Stimulated activated CD4-positive, alpha-beta T cell treated with anti-CD3 and anti-CD28 coated beads, Interleukin-15, amount 100 ng/mL, for 1 hour (primary cell): ENCODE measurements at places on chromosomes 4 and X.

DNA sequence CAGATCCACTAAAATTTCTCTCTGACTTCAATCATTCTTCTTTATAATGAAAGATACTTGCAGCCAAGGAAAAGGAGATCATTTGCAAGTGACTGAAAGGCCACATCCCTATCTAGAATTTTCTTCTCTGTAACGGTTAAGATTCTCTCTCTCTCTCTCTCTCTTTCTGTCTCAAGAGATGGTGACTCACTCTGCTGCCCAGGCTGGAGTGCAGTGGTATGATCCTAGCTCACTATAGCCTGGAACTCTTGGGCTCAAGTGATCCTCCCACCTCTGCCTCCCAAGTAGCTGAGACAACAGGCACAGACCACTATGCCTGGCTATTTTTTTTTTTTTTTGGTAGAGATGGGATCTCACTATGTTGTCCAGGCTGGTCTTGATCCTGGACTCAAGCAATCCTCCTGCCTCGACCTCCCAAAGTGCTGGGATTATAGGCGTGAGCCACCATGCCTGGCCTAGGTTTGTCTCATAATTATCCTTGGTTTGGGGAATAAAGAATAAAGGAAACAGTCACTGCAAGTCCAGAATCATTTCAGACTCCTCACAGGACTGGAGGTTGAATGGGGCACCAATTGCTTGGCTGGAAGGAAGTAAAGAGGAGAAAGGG lies 33.3 kb upstream of the GALNT7 start:
- no peak for DNase-seq

GRCh38 chrX:111857534-111858060 lies 18.4 kb upstream of the TRPC5OS start:
- DNase-seq = no peak

- no peak for DNase-seq
Observed at GRCh38 chr4:176526704-176527103, 206.9 kb downstream of the SPCS3 start.

DNA sequence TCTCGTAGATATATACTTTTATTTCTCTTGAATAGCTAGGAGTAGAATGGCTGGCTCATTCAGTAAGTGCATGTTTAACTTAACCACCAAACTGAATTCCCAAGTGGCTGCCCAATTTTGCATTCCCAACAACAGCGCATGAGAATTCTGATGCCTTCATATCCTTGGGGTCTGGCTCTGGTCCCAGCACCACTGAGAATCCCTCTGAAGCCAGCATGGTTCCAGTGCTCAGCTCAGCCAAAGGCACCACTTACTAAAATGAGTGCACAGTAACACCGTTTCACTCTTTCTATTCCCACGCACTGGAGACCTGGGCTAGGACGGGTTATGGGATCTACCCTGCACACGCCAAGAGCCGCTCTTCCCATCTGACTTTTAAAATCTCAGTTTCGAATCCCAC lies 60.4 kb downstream of the CASP3 start:
- DNase-seq = no peak

DNA sequence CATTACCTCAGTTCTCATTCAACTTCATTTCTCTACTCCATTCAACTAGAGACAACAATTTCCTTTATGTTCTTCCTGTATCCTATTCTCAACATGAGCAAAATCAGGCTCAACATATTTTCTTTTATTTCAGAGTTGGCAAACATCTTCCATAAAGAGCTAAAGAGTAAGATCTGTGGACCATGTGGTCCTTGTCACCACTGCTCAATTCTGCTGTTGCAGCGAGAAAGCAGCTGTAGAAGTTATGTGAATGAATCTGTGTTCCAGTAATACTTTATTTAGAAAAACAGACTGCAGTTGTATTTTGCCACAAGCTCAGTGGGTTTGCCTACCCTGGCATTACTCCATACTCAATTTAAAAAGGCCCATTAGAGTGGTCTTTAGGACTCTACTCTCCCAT lies 2057.3 kb downstream of the ARAP2 start:
- DNase-seq = no peak

DNA sequence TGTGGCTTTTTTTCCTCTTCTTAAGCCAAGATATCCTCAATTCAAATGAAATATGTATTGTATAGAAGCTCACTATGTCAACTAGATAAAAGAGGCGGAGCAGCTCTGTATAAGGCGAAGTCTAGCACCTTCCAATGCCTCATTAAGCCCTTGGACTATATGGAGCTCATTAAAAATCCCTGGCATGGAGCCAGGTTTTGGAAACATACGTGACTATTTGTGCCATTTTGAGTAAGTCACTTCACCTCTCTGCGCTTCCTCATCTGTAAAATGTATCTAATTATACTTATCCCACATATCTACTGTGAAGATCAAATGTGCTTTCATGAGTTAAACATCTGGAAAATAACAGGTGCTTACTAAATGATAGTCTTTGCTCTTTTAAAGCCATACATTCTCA lies 57.2 kb downstream of the YIPF6 start:
- DNase-seq = no peak

GRCh38 chrX:137567682-137568232 lies 1.8 kb downstream of the ZIC3 start:
- no peak for DNase-seq
